A172 (cell line): ENCODE measurements at places on chromosomes 11 and 22. TPM values are rescaled to one million over a fixed set of nuclear protein-coding genes. Genes with fewer than 3 reads are reported as not detected.

The TSSK2 gene
- total RNA-seq, result not detected in 2 replicates

- DNase-seq, result no peak
These were observed 16.7 kb downstream of the ACRV1 start for GRCh38 chr11:125663910-125664309.

GRCh38 chr11:96207459-96208449 lies 135.2 kb downstream of the MAML2 start:
- no peak for DNase-seq

GRCh38 chr11:79421820-79422219 lies 19.0 kb downstream of the TENM4 start:
- DNase-seq, result no peak

DNA sequence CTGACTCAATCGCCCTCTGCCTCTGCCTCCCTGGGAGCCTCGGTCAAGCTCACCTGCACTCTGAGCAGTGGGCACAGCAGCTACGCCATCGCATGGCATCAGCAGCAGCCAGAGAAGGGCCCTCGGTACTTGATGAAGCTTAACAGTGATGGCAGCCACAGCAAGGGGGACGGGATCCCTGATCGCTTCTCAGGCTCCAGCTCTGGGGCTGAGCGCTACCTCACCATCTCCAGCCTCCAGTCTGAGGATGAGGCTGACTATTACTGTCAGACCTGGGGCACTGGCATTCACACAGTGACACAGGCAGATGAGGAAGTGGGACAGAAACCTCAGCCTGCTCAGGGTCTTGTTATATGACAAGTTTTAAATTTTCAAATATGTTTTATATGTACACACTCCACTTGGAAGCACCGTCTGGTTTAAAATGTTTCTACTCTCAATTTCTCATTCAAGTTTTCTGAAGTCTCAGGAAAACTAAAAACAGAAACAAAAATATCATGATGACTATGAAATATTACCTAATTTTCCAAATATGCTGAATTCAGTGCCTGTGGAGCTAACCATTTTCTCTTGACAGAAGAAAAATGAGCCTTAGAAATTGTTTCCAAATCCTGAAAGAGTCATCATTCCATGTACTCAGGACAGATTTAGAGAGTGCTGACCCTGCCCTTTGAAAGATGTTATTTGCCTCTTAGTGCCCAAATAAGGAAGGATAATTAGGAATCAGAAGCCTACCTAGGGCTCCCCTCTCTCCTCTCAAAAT lies 48.8 kb upstream of the TOP3B start:
- DNase-seq, result no peak

- DNase-seq, result no peak
These were observed 41.8 kb downstream of the CCDC81 start for GRCh38 chr11:86416494-86416893.

GRCh38 chr22:45580726-45581381 lies 78.2 kb downstream of the FBLN1 start:
- DNase-seq, result no peak

GRCh38 chr11:91585035-91585801 lies 639.4 kb upstream of the FAT3 start:
- no peak for DNase-seq

DNA sequence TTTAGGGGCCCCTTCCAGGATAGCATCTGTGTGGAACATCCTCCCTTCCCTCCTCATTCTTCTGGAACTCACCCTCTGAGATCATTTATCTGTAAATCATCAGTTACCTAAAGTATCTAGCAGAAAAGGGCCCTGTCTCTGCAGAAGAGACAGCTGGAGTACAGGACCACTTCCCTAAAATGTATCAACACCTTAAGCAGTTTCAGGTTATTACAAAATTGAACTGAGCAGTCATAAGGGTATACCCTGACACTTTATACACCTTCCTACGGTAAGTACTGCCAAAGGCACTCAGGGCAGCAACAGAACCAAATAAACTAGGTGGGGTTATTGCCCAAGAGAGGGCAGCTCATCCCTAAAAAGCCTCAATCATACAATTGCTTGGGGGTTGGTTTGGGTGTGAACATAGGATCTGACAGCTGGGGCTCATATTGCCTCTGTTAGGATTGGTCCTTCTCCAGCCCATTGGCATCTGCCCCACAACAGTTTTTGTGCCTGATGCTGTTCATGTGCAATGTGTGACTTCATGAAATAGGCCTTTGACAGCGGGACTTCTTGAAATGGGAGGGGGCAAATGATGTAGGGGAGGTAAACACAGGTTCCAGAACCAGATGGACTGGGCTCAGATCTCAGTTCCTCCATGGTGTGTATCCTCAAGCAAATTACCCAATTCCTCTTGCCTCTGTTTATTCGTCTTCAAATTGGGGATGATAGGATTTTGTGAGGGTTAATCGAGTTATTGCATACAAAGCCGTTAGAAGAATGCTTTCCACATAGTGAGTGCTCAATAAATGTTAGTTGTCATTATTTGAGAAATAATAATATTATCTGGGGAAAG lies 2.9 kb downstream of the POU2AF3 start:
- DNase-seq, result no peak

DNA sequence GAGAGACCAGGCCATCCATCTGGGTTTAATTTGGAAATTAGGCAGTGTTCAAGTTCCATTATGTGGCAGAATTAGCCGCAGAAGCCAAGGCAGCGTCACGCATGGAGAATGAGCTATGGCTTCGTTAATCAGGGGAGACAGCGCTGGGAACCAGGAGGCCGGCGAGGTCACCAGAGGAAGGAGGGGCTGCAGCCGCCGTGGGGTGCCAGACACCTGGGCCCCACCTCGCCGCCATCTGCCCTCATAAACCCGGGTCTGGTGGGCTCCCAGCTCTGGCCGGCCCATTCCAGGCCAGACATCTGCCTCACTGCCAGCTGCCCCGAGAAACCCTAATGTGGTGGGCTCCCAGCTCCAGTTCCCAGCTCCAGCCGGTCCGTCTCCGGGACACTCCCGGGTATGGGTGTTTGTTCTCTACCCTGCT lies 676.9 kb downstream of the BRD1 start:
- no peak for DNase-seq

The OR8K1 gene
- total RNA-seq, result not detected in 2 replicates

GRCh38 chr11:73622926-73623593 lies 23.3 kb upstream of the PLEKHB1 start:
- no peak for DNase-seq

DNA sequence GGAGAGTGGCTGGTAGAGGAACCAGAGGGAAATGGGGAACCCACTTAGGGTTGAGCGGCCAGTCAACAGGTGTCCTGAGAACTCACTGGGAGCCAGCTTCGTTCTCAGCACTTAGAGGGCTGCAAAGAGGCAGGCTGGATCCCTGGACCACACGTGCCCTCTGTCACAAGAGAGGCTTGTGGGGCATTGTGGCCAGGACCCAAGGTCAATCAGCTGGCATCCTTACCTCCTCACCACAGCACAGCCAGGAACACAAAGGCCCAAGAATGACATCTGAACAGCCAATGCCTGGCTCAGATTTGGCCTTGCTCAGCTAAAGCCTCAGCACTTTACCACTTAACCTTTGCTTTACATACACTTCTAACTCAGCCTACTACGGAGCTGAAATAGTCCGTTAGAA lies 7.4 kb downstream of the MAPK8IP1 start:
- DNase-seq, result no peak

- no peak for DNase-seq
These were observed 5.1 kb downstream of the SCN4B start for GRCh38 chr11:118147502-118147901.

The RNF121 gene
- 29.9 and 33.5 TPM in 2 replicates for total RNA-seq

The LARGE2 gene
- not detected in 2 replicates for total RNA-seq

GRCh38 chr11:13316528-13316961 lies 39.0 kb downstream of the BMAL1 start:
- peak; percentile 87 for DNase-seq

DNA sequence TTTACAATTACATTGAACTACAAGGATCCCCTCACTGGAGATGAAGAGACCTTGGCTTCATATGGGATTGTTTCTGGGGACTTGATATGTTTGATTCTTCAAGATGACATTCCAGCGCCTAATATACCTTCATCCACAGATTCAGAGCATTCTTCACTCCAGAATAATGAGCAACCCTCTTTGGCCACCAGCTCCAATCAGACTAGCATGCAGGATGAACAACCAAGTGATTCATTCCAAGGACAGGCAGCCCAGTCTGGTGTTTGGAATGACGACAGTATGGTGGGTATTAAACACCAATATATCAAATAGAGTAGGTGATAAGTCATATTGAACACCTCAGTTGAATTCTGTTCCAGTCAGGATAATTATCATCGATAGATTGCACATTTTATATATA lies 4.4 kb downstream of the FBXO7 start:
- no peak for DNase-seq

DNA sequence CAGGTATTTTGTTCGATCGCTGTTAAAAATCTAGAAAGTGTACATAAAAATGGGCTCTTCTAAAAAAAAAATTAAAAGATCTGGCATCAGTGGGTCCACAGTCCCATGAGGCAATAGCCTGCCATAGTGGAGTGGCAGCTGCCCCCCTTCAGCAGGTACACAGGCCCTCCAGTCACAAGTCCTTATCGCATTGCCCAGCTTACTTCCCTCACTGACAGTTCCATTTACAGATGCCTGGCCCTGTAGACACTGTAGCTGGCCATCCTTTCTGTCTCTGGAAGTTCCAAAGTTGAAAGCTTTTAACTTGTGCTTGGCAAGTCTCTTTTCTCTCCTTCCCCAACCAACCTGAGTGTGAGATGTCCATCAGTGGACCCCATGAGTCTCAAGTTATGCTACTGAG lies 11.4 kb downstream of the ZNRF3 start:
- no peak for DNase-seq

The ALDH3B2 gene
- total RNA-seq, result not detected in 2 replicates

GRCh38 chr11:1153105-1153950 lies 4.4 kb upstream of the MUC5AC start:
- peak; percentile 54 for DNase-seq

GRCh38 chr11:108009497-108010370 lies 1.0 kb downstream of the CUL5 start:
- DNase-seq, result no peak

- DNase-seq, result peak; percentile 33
These were observed 11.7 kb downstream of the SERGEF start for GRCh38 chr11:18001191-18001590.

DNA sequence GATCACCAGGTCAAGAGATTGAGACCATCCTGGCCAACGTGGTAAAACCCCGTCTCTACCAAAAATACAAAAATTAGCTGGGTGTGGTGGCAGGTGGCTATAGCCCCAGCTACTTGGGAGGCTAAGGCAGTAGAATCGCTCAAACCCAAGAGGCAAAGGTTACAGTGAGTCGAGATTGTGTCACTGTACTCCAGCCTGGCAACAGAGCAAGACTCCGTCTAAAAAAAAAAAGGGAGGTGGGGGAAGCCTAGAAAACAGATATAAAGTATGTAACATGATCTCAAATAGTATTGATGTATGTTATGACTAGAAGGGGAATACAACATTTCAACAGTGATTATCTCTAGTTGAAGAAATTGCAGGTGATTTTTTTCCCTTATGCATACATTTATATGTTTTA lies 61.4 kb downstream of the SLC1A2 start:
- no peak for DNase-seq

GRCh38 chr11:84437071-84437980 lies 1151.2 kb upstream of the CCDC90B start:
- DNase-seq, result peak; percentile 3

The FGF3 gene
- 0.24 TPM in 1 of 2 replicates, not detected in the other for total RNA-seq

GRCh38 chr22:38760477-38761201 lies 4.8 kb upstream of the SUN2 start:
- DNase-seq, result peak; percentile 26

DNA sequence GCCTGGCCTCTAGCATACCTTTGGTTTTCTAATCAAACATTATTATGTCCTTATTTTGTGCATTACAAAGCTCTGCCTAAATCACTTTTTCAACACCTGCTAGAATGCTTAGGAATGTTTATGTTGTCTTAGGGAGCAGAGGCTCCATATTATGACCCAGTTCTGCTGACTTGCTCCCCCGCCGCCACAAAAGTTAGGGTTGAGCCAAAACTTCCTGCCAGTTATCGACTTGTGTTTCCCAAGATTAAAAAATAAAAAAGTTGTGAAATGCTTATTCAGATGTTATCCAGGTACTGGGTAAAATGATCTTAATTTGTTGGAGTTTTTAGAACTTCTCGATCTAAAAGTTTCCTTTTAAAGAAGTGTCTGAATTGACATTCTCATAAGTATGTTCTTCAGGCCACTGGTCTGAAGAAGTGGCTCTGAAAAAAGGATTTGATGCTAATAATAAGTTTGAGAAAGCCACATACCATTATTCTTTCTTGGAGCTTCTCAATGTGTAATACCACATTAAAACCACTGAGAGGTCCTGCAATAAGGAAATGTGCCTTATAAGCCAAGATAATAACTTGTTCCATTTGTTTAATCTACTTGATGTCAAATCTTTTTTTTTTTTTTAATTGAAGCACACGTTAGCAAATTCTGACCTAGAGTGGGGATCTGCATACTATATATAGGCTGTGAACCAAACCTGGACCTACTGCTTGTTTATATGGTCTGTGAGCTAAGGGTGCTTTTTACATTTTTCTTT lies 2.2 kb downstream of the RNF185 start:
- no peak for DNase-seq

GRCh38 chr11:117146521-117146920 lies 2.4 kb downstream of the PAFAH1B2 start:
- DNase-seq, result no peak

The FAM76B gene
- total RNA-seq, result 5.8 and 9.6 TPM in 2 replicates

- no peak for DNase-seq
These were observed 3.8 kb upstream of the PDXP start for GRCh38 chr22:37654563-37655251.

- DNase-seq, result no peak
These were observed 383.9 kb downstream of the TBC1D22A start for GRCh38 chr22:47146391-47146790.
